ENCODE measurements at places on chromosomes 7 and 10.
A peak's percentile ranks its signal among the peaks of the same experiment; 100 is the strongest.

- no peak for DNase-seq
These were observed 645.9 kb downstream of the XPNPEP1 start for GRCh38 chr10:109277456-109277855.

- no peak for DNase-seq
These were observed 82.2 kb downstream of the MDFIC start for GRCh38 chr7:115004121-115004520.

DNA sequence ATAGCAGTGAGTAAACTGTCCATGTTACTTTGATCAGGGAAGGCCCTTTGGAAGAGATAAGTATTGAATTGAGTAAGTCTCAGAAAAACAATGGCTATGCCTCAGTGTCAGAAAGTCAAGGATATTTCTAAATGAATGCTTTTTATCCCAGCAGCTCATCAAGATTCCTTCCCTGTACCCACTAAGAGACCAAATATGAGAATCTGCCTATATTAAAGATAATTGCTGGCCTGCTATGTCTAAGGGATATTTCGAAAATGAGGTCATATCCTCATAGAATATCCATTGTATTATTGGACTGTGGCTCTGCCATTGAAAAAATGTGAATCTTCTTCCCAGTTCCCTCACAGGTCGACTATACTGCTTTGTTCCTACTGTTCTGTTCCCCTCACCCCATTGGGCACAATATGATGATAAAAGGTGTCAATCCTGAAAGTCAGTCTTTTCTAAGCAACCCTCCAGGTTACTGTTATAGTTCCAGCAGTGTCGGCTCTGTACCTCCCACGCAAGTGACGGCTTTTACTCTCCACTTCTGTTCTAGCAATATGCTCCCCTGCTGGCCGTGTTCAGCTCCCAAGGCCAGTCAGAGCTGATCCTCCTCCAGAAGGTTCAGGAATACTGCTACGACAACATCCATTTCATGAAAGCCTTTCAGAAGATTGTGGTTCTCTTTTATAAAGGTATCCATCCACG, 51.7 kb downstream of the BZW2 start:
- DNase-seq: no peak

GRCh38 chr7:130242198-130243014, 24.3 kb upstream of the CPA2 start:
- DNase-seq: peak; percentile 54

DNA sequence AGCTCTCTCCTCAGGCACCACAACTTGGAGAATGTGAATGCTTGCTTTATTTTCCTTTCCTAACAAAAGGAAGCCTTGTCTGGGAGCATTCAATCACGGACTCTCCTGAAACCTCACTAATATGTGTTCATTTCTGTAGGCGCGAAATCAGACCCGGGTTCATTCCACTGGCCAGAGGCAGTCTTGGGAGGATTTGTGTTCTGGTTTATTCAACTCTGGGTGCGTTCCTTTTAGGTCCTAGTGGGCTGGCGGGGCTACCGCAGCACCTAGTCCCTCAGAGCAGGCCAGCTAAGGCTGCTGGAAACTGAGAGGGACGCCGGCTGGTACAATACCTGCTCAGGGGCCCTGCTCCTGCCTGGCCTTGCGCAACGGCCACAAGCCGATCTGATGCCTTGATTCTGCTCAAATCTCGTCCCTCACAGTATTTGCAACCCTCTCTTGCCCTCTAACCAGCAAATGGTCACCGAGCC, 7.5 kb downstream of the HOXA4 start:
- DNase-seq: no peak

GRCh38 chr10:17209881-17210280, 8.4 kb upstream of the TRDMT1 start:
- no peak for DNase-seq

DNA sequence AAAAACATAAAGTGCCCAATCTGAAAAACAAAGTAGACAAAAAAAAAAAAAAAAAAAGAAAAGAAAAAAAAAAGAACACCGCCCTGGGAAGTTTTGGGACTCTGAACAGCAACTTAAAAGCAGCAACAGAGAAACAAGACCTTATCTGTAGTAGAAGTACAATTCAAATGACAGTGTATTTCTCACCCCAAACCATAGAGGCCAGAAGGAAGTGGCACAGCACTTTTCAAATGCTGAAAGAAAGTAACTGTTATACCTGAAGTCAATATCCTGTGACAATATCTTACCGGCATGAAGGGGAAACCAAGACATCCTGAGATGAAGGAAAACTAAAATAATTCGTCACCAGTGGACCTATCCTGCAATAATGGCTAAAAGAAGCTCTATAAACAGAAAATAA, 112.1 kb downstream of the DNAJC1 start:
- no peak for DNase-seq

DNA sequence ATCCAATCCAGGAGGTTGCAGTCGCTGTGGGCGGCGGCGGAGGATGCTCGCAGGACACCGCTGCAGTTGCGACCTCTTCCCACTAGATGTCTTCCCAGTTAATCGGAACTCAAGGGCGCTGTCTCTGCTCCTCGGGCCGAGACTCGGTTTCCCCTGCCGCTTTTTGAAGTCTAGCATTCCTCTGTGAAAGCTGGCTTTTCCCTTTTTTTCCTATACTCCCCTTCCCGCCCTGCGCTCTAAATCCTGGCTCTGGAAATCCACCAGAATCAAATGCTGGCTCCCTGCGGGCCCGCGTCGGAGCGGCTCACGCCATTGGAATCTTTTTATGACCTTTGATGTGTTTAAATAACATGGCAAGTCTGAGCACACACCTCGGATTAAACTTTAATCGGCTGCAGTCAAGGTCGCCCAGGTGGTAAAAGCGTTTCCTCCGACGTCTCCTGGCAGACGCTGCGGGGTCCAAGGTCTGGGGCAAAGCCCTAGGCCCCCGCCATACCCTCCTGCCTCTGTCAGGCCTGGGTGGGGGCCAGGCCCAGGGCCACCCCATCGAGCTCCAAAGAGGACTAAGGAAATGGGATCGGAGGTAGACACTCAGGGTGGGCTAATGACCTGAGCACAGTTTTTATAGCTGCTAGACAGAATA, 10.7 kb upstream of the HOXA13 start:
- peak; percentile 41 for DNase-seq

DNA sequence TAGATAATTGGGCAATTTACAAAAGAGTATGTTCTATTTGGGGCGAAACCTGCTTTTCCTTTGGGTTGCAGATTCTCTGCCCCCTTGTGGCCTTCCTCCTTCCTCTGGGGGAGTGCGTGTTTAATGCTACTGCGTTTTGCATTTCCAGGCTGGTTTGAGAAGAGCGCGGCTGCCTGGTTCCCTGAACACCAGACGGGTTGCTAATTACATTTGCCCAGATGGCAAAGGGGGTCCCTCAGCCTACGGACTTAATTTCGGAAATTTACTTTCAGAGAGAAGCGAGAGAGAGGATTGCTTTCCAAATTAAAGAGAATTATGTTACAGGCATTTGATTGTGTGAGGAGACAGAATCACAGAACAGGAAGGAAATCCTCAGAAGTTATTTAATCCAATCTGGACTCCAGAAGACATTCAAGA, 91.9 kb upstream of the JAZF1 start:
- DNase-seq: peak; percentile 85

DNA sequence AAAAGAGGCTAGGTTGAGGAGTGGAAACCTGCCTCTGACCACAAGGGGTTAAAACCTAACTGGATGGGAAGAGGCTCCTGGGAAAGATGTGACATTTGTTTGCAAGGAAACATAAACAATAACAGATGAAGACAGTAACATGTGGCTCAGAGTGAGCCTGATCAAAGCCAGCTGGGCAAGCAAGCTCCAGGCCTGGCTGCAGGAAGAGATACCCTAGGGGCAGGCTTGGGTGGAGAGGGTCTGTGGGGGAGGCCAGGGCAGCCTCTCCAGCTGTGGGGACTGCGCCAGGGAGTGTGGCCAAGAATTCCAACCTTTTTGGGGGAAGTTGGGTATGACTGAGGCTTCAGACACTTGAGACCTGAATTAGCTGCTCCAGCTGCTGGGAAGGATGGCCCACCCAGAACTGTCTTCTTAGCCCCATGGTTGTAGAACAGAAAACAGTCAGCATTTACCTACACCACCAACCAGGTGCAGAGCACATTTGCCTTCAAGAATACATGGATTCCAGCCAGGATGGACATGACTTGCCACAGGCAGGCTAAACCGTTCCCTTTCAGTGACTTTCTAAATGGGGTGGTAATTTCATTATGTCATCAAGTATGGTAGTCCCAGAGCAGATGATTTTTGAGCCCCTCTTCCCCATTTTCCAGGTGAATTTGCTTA, 10.4 kb upstream of the FAM170B start:
- DNase-seq: no peak

DNA sequence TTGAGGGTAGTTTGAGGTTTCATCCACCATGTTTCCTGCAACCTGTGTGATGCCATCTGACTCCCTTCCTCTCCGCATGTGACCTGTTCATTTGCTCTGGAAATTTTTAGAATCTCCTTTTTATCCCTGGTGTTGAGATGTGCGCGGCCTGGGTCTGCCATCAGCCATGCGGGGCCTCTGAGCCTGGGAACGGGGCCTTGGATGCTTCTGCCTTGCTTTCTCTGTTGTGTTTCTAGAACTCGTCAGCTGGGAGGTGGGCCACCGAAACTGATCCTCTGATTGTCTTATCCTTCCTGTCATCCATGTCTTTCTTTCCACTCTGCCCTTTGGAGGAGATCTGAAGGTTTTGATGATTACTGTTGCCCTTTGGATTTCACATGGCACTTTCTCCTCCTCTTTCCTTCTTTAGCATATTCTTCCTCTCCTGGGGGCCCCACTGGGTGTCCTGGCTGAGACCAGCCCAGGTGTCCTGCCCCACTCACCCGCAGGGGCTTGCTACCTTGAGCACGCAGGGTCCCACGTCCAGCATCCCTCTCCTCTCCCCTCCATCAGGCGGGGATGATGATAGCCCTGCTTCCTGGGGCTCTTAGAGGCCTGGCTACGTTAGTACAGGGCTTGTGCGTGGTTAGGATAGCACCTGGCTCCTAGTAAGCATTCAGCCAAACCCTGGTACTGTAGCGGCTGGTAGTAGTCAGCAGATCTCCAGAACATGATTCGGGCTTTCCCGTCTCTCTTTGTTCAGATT, 29.9 kb downstream of the PPP2R2D start:
- no peak for DNase-seq

DNA sequence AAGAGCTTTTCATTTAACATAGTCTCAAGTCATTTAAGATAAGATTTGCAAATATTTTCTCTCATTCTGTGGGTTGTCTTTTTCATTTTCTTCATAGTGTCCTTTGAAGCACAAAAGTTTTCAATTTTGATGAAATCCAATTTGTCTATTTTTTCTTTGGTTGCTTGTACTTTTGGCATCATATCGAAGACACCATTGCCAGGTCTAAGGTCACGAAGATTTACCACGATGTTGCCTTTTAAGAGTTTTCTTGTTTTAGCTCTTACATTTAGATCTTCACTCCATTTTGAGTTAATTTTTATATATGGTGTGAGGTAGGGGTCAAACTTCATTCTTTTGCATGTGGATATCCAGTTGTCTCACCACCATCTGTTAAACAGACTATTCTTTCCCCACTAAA, 34.7 kb downstream of the TMEM270 start:
- no peak for DNase-seq

DNA sequence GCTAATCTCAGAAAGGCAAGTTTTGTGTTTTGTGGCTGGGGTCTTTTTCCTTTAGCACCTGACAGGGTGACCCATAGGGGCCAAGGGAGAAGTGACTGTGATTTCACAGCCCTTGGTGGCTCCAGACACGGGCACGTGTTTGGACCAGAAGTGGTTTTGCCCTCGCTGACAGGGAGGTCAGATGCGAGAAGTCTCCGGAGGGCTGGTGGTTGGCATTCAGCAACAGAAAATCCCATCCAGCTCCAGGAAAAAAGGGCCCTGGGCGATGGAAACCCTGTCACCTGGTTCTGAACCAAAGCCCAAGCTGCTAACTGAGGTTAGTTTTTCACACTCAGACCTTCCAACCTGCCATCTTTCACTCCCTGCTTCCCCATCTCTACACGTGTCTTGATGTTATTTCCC, 272.9 kb downstream of the TRIL start:
- DNase-seq: no peak

DNA sequence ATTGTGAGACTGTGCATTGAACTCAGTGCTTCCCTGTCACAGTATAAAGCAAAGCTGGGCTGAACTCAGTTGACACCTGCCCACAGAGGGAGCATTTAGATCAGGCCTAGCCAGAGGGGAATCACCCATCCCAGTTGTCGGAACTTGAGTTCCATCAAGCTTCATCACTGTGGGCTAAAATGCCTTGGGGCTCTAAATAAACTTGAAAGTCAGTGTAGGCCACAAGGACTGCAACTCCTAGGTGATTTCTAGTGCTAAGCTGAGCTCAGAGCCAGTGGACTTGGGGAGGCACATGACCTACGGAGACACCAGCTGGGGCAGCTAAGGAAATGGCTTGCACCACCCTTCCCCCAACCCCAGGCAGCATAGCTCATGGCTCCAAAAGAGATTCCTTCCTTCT, 7.7 kb upstream of the ABCB4 start:
- no peak for DNase-seq

DNA sequence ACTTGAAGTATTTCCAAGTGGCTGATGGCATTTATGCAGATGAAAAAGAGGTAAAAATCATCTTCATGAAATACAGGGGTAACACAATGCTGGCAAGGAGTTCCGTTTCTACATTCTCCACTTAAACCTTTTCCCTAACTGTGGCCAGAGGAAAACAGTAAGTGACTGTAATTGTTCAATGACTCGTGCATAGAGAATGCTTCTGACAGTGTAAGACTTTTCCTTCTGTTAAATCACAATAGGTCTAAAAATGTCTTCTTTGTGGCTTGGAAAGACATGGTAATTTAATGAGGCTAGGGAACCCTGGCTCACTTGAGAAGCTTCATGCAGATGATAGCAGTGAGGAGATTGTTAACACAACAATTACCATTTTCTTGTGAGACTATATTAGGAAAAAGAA, 50.3 kb upstream of the RSU1 start:
- no peak for DNase-seq

DNA sequence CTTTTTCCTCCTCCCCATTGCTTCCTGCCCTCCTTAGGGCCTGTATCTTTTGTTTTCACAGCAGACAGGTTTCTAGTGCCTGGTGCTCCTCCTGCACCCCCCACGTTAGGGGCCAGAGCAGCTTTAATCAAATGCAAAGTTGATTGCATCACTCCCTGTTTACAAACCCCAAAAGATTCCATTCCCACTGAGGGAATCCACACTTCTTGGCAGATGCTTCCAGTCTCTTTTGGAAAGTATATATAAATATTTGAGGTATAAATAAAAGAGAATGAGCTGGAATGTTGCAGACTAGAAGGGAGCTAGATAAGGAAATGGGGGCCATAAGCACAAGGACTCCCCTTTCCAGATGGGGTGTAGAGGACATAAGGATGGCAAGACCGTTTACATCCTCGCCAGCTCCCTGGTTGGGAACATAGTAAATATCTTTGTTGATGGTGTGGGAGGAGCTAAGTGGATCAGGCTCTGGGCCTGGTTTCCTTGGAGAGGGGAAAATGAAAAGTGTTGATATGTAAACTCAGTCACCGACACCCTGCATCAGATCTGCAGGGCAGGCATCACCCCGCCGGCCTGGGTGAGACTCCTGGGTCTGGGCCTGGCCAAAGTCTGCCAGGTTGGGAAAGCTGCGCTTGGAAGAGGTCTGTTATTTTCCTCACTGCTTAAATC, 6.2 kb downstream of the RARRES2 start:
- no peak for DNase-seq

GRCh38 chr10:60353519-60354258, 36.0 kb downstream of the ANK3 start:
- DNase-seq: peak; percentile 8

GRCh38 chr10:126235979-126236851, 152.1 kb downstream of the ADAM12 start:
- DNase-seq: no peak

- no peak for DNase-seq
These were observed 12.8 kb downstream of the ICA1 start for GRCh38 chr7:8249121-8249520.

All from hematopoietic multipotent progenitor cell treated with erythropoietin and hydrocortisone succinate and interleukin-3 and kit ligand, for 8 days (in vitro differentiated cells).